ENCODE measurements at places on chromosomes 1 and 21. TPM values are rescaled to one million over a fixed set of nuclear protein-coding genes. Genes with fewer than 3 reads are reported as not detected.

The CRNN gene
- polyA plus RNA-seq = not detected

The ADGRB2 gene
- polyA plus RNA-seq = 2.7 TPM

DNA sequence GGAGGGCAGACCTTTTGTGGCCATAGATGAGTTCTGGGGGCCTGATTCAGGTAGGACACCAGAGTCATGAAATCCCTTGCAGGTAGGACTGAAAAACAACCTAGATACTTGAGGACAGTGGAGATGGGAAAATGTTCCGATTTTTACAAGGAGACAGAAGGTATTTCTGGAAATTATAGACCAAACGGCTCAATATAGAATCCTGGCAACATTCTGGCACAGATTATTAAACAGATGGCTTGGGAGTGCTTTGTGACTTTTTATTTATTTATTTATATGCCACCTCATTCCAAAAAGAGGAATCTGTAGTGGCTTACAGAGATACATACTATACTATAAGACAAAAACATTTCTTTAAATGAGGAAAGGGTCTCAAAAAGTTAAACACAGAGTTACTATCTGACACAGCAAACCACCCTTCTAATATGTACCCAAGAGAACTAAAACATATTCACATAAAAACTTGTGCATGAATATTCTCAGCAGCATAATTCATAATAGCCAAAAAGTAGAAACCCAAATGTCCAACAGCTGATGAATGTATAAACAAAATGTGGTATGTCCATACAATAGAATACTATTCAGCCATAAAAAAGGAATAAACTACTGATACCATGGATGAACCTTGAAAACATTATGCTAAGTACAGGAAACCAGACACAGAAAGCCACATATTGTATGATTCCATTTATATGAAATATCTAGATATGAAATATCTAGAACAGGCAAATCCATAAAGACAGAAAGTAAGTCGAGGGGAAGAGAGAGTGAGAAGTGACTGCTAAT, 49.8 kb downstream of the CDK18 start:
- peaks cover 4% of the 10 kb centered on the region for H3K27me3 ChIP-seq
- H3K4me1 ChIP-seq = no peaks in the 10 kb centered on the region
- no peak overlapping the region for H3K4me3 ChIP-seq
- H3K36me3 ChIP-seq = no peaks in the 10 kb centered on the region
- no peak overlapping the region for H3K27ac ChIP-seq

GRCh38 chr1:85581802-85582686, 1.5 kb downstream of the CCN1 start:
- no peak for DNase-seq
- H3K27ac ChIP-seq = no peak overlapping the region
- H3K27me3 ChIP-seq = peaks cover 56% of the 10 kb centered on the region

DNA sequence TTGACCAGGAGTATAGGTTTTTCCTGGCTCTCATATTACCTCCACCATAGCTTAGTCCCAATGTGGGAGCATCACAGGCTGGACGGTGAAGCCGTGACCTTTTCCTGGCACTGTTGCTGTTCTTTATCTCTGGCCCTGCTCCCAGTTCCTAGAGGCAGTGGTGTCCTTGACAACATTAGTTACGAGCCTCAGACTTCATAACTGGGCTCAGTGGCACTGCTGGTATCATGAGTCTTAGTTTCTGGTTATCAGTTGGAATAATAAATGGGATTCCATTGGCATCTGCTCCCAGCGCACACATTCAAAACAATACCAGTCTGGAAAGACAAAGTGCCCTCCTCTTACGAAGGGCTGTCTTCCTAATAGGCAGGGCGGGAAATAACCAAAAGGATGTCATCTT, 8.0 kb downstream of the RNPEP start:
- H3K36me3 ChIP-seq = no peaks in the 10 kb centered on the region
- H3K4me3 ChIP-seq = no peak overlapping the region
- DNase-seq = no peak

The TMPRSS3 gene
- polyA plus RNA-seq = 0.10 TPM

GRCh38 chr1:169105434-169106094, 926 bp upstream of the ATP1B1 start:
- no peak overlapping the region for H3K27ac ChIP-seq
- H3K27me3 ChIP-seq = no peaks in the 10 kb centered on the region
- H3K4me1 ChIP-seq = peaks cover 18% of the 10 kb centered on the region
- H3K4me3 ChIP-seq = peak overlapping the region; percentile 63

DNA sequence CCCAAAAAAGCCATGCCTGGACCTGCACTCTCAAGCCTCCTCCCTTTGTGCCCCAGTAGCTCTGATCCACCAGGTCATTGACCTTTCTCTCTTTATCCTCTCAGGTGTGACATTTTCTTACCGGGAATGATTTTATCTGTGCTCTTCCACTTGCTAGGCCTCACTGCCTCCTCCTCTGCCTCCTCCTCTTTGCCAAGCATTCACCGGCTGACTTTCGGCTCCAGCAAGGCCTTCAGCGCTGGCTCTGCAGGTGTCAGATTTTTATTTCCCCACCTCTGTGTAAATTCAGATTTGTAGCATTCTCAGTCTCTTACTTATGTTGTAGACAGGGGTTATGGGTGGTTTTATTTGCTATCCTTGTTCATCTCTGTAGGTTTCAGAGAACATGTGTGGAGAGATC, 91.5 kb downstream of the ST6GALNAC5 start:
- H3K36me3 ChIP-seq = no peaks in the 10 kb centered on the region
- H3K27me3 ChIP-seq = no peaks in the 10 kb centered on the region
- no peak for DNase-seq
- no peak overlapping the region for H3K27ac ChIP-seq
- H3K4me1 ChIP-seq = no peaks in the 10 kb centered on the region

DNA sequence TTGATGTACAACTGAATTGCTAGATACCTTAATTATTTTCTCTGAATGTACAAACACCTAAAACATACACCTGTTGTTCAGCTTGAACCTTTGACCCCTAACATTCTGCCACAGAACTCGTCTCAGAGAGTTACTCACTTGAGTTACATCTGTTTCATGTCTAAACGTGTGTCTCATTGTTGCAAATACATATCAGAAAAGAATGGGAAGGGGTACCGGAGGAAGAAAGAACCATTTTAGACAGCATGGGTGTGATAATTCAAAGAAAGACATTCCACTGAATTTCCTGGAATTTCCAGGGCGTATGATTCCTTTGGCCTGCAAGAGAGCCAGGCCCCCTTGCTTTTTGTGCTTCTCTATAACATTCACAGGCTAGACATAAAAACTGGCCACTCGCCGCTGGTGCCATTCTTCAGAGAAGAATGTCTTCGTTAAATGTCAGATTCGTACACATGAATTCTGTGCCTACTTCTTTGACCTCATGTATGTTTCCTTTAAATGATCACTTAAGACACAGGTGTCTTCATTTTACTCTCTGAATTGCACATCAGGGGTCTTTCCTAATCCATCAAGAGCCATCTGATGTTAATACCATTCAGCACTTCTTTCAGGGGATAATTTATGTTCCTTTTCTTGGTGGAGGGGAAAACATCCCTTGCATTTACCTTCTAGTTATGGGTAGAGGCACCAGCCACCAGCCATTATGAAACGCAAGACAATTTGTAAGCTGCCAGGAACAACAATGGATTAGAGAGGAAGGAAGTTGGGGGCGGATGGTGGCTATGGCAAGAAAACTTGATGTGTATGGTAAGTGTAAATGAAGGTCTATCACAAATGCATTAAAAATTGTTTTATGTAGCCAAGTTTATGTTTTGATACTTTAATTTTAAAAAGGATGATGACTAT, 12.7 kb downstream of the ATF3 start:
- no peaks in the 10 kb centered on the region for H3K4me1 ChIP-seq
- DNase-seq = no peak
- no peaks in the 10 kb centered on the region for H3K36me3 ChIP-seq
- no peak overlapping the region for H3K27ac ChIP-seq
- H3K4me3 ChIP-seq = no peak overlapping the region
- no peaks in the 10 kb centered on the region for H3K27me3 ChIP-seq

The FMO4 gene
- polyA plus RNA-seq = 2.5 TPM

DNA sequence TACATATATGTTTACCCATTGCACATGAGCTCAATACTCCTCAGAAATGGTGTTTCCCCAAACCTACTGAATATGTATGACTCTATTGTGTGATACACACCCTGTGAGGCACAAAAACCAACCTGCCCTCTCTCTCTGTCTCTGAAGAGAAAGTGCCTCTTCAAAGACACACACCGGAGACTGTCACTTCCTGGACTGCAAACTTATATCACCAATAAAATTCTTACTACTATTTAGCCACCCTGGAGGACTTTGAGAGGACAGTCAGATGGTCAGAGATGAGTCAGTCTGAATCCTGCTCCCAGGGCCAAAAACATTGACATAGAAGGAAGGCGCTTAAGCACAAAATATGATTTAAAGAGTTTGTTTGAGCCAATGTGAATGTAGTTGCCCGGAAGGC, 110.4 kb downstream of the PPIAL4G start:
- H3K27me3 ChIP-seq = no peaks in the 10 kb centered on the region
- no peaks in the 10 kb centered on the region for H3K36me3 ChIP-seq
- H3K4me3 ChIP-seq = no peak overlapping the region
- peaks cover 26% of the 10 kb centered on the region for H3K4me1 ChIP-seq
- no peak for DNase-seq

The SLC22A15 gene
- 1.7 TPM for polyA plus RNA-seq

The PRR9 gene
- not detected for polyA plus RNA-seq

The GPR61 gene
- polyA plus RNA-seq = not detected

- no peak overlapping the region for H3K27ac ChIP-seq
- no peaks in the 10 kb centered on the region for H3K36me3 ChIP-seq
- H3K27me3 ChIP-seq = no peaks in the 10 kb centered on the region
- no peak for DNase-seq
- H3K4me1 ChIP-seq = no peaks in the 10 kb centered on the region
Measured at GRCh38 chr1:186183219-186183618, 191.8 kb downstream of the TPR start.

GRCh38 chr1:189606795-189607476, 870.7 kb downstream of the BRINP3 start:
- H3K27me3 ChIP-seq = no peaks in the 10 kb centered on the region
- no peak overlapping the region for H3K27ac ChIP-seq
- no peak overlapping the region for H3K4me3 ChIP-seq
- DNase-seq = no peak
- no peaks in the 10 kb centered on the region for H3K36me3 ChIP-seq

GRCh38 chr1:205575294-205575885, 56.4 kb downstream of the ELK4 start:
- H3K27ac ChIP-seq = no peak overlapping the region

DNA sequence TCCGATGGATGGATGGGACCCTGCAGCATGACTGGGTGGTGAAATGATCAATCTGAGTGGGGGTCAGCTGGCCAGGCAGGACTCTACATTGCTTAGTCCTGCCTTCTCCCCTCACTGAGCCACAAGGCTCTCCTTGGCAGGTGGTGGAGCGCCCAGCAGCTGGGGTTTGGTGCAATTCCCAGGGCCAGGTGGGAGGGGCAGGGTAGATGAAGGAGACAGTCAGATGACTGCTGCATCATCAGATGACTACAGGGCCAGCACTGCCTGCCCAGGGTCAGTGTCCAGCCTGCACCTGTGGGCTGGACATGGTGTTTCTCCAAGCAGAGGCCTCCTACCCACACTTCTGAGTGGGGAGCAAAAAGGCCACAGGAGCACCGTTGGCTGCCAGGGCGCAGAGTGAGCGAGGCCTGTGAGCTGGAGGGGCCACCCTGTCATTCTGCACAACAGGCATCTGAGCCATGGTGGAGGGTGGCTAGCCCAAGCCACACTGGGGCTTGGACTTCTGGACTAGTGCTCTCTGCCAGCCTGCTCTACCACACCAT, 103.9 kb upstream of the EDN2 start:
- no peaks in the 10 kb centered on the region for H3K27me3 ChIP-seq
- no peaks in the 10 kb centered on the region for H3K4me1 ChIP-seq
- no peak for DNase-seq
- no peak overlapping the region for H3K27ac ChIP-seq
- peaks cover 14% of the 10 kb centered on the region for H3K36me3 ChIP-seq

- H3K36me3 ChIP-seq = no peaks in the 10 kb centered on the region
- H3K27ac ChIP-seq = no peak overlapping the region
- no peak for DNase-seq
- H3K27me3 ChIP-seq = no peaks in the 10 kb centered on the region
- H3K4me1 ChIP-seq = no peaks in the 10 kb centered on the region
Measured at GRCh38 chr1:186925881-186926669, 97.3 kb downstream of the PLA2G4A start.

DNA sequence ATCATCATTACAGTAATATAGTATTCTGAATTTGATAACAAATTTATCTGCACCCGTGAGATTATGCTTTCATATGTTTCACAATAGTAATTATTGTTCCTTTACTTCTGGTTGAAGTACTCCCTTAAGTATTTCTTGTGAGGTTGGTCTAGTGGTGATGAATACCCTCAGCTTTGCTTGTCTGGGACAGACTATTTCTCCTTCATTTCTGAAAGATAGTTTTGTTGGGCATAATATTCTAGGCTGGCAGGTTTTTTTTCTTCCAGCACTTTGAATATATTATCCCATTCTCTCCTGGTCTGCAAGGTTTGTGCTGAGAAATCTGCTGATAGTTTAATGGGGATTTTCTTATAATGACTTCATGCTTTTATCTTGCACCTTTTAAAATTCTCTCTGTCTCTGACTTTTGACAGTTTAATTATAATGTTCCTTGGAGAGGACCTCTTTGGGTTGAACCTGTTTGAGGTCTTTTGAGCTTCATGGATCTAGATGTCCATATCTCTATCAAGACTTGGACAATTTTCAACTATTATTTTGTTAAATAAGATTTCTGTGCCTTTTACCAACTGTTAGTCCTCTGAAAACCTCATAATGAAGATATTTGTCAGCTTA, 371.5 kb upstream of the VAMP3 start:
- no peaks in the 10 kb centered on the region for H3K4me1 ChIP-seq
- DNase-seq = no peak
- H3K4me3 ChIP-seq = no peak overlapping the region

The ZFP69 gene
- 2.2 TPM for polyA plus RNA-seq

DNA sequence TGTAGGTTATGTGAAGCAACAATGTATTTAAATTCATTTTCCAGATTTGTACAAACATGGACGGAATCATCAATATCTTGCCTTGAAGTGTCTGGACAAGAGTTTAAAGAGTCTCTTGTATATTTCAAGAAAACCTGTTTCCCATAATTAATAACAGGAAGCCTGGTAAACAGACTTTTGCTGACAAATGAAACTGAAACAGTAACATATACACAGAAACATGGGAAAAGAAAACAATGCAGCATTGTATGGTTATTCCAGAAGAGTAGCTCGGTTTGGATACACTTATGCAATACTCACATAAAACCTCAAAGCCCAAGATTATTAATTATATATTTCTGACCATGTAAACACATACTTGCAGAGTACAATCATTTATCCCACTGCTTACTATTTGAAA, 265.5 kb downstream of the PTPRC start:
- H3K4me1 ChIP-seq = no peaks in the 10 kb centered on the region
- no peak overlapping the region for H3K27ac ChIP-seq
- H3K4me3 ChIP-seq = no peak overlapping the region
- no peaks in the 10 kb centered on the region for H3K27me3 ChIP-seq
- no peaks in the 10 kb centered on the region for H3K36me3 ChIP-seq
- no peak for DNase-seq

DNA sequence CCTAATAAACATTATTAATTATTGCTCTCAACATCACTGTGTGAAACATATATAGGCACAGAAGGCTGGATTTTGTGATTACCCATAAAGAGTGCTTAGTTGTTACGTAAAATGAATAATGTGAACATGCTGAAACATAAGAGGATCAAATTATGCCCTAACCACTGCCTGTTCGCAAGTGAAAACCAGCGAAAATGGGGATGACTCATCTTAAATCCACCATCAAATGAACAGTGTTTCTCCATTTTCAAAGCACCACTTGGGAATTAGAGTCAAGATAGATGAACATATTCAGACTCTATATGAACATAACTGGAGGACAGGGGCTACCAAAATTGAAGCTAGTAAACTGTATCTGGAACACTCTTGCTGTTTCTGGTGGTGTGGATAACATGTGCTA, 386.2 kb downstream of the HHIPL2 start:
- DNase-seq = no peak
- no peaks in the 10 kb centered on the region for H3K36me3 ChIP-seq
- no peak overlapping the region for H3K27ac ChIP-seq
